ENCODE measurements at places on chromosomes 2 and 18.
A peak's percentile ranks its signal among the peaks of the same experiment; 100 is the strongest.

DNA sequence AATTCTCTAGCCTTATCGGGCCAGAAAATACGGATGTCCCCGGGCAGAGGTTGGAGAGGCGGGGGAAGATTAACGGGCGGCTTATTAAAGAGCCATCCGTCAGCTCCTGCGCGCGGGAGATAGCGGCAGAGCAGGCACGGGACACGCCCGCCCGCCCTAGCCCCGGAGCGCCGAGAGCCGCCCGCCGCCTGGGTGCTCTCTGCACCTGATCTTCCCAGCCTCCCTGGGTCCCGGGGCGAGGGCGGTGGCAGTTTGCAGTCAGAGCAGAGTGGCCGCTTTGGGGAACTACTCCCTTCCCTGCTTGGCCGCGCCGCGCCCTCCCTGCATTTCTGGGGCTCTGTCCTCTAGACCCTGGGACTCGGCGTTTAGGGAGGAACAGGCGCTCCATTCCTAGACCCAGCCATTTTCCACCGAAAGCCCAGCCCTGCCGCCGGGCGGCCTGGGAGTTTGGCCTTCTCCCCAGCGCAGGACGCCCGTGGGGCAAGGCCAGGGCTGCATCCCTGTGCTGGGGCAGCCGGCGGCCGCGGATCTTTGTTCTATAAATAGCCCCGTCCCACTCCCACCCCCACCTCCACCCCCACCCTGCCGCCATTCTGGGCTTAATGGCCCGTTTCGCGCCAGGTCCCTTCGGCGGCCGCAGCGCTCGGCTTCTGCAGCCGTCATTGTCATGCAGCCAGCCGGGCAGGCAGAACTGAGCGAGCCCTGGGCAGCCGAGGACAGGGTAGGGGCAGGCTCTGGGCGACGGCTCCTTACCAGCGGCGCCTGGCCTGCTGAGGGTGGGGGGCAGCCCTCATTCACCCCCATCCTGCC is 6.6 kb downstream of the GAD1 start:
- peak; percentile 59 for DNase-seq

DNA sequence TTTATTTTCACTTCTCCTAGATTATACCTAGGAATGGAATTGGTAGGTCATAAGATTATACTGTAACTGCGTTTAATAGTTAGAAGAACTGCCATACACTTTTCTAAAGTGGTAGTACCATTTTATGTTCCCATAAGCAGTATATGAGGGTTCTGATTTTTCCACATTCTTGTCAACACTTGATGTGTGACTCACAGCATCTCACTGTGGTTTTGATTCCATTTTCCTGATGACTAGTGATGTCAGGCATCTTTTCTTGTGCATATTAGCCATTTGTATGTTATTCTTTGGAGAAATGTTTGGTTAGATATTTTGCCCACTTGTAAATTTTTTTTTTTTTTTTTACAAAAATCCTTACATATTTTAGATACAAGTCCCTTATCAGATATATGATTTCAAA is 2.3 kb downstream of the DCAF17 start:
- no peak for DNase-seq

- no peak for DNase-seq
Observed at GRCh38 chr2:240909216-240909974, 3.3 kb downstream of the CROCC2 start.

- DNase-seq, result no peak
Observed at GRCh38 chr2:191321861-191322662, 76.9 kb downstream of the MYO1B start.

GRCh38 chr18:8468921-8469335 is 140.3 kb upstream of the RAB12 start:
- peak; percentile 50 for DNase-seq

DNA sequence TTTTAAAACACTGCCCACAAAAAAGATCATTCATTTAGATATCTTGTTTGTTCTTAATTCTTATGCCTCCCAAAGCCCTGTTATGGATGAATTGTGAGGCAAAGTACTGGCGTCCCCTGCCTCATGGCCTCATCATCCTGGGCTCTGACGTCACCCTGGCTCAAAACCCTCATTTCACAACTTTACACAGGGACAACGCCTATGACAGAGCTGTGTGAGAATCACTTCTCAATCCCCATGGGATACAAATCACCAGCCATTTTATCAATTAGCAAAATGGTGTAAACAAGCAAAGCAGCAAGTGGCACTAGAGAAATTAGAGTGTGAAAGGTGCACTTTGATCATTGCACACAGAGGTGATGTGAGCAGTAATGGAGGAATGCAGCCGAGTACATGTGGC is 16.6 kb downstream of the FHOD3 start:
- peak; percentile 64 for DNase-seq

DNA sequence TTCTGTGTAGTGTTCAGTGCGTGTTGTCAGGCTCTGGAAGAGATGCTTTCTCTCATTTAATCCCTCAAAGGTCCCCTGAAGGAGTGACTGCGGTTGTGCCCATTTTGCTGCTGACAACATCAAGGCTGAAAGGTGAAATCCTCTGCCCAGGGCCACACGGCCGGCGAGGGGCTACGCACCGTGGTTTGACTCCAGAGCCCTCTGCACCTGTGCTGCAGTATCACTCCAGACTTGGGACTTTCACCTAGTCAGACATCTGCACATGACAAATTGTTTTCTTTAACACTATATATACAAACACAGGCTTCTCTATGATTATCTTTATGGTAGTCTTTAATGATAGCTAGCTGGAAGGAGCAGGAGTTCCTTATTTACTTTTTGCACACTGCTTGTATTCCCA is 90.2 kb downstream of the ARMC9 start:
- no peak for DNase-seq

DNA sequence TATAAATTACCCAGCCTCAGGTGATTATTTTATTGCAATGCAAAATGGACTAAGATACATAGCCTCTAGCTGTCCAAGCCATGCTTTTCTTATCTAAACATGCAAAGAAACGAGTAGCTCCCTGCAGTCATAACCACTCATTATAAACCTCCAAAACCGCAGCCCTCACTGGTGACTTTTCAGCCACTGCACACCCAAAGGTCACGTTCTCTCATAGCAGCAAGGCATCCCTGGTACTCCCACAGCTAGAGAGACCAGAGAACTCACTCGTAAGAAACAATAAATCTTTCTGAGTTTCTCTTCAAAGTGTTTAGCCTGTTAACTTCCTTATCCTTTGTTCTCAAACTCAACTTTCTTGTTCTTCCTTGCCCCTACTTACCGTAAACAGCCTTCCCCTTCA is 28.5 kb upstream of the RALBP1 start:
- no peak for DNase-seq

GRCh38 chr2:42192652-42193566 is 23.8 kb downstream of the EML4 start:
- DNase-seq, result no peak

DNA sequence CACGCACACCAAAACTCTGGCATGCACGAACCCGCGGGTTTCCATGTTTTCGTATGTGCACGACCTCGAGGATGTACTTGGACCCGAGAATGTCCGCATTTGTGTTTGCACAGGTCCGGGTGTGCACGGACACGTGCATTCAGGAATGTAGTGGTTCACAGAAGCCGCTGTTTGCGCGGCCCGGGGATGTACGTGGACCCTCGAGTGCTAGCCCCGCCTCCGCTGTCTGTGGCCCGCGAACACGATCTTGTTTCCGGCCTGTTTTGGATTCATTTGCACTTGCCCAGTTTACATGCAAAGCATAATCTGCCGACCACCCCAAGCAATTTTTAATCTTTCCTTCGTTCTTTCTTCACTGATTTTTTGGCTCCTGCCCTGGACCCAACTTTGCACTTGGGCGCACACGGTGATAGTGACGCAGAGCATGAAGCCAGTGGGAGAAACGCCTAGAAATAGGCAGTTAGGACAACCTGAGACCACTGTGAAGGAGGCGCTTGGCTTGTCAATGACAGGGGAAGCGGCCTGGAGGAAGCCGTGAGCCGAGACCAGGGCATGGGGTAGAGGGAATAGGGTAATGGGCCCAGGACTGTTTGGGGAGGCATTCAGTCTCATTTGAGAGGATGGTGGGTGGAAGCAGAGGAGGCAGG is 45.4 kb upstream of the PTMA start:
- DNase-seq, result peak; percentile 81

DNA sequence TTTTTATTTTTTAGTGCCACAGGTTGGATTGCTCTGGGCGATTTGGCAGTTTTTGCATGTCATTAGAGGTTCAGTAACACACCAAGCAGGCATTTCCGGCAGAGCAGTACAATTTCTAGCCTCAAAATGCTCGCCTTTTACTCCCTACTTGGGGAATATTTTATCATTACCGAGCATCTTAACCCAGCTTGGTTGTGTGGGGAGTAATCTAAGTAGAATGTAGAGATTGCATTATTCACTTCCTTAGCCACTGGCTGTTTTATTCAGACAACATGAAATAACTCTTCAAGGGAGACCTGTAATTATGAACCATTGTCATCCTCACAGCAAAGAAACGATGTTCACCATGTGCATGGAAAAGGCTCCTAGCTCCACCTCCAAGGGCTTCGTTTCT is 13.1 kb downstream of the GRP start:
- DNase-seq, result no peak

- DNase-seq, result no peak
Observed at GRCh38 chr2:152674334-152674733, 42.9 kb downstream of the PRPF40A start.

GRCh38 chr2:134669731-134670669 is 48.8 kb downstream of the TMEM163 start:
- no peak for DNase-seq

GRCh38 chr2:219002395-219003266 is 9.4 kb upstream of the CRYBA2 start:
- DNase-seq, result no peak

DNA sequence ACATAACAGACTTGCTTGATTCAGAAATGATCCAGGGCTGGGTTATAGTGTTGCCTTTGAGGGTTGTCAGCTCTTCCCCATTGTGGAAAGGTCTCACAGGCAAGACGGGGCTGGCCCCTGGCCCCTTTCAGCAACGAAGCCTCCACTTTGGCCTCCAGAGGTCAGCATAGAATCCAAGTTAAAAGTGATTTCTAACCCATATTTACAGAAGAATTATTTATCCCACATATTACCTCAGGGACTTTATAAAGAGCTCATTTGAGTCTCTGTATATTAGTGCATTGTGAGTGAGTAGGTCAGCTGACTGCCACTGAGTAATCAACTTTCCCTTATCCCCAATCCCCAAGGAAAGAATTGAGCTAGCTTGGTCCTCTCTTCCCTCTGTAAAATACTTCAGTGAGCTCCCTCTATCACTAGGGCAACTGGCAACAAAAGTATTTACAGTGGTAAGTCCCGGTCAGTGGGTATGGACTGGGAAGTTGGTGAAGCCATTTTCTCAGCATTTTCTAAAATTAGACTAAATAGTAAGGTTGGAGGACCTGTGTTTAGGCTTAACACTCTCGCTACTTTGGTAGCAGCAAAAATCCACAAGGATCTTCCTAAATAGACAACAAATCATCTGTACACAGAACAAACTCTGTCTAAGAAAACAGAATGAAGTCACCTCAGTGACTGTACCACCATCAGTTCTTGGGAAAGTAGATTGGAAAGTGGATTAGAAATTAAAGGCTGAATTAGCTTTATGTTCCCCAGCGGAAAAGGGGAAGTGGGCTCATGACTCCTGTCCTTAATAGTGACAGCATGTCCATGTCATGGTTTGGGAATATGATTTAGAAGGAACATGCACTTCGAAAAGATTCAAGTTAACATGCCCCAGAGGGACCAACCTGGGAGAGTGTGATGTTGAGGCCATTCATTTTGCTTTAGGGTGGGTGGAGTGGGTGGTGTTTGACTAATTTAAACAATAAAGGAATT is 171.0 kb upstream of the SIX3 start:
- no peak for DNase-seq

DNA sequence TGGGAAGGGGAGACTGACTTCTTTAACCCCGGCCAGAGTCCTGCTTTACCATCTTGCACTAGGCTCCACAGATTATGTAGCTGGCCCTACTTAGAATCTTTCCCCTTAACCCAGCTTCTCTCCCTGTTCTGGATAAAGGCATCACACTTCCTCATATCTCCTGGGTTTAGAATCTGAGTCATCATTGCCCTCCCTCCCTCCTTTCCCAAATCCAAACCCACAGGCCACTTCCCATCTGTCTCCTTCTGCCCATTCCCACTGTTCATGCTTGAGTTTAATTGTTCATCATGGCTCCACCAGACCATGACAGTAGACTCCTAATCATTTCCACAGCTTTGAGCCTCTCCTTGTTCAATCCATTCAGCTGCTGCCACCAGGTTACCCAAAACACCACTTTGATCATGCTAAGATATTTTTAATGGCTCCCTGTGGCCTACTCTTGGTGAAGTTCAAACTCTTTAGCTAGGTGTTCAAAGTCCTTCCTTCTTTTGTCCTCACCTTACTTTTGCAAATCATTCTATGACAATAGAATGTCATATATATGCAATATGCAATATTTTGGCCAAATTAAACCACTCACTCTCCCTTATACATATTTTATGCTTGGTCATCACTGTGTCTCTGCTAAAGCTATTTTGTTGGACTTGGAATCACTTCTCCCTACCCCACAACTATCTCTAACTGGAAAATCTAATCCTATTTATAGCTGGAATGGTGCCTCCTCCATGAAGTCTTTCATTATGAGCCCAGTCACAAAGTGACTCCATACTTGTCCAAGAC is 5.5 kb downstream of the PDE11A start:
- DNase-seq, result no peak

GRCh38 chr18:9561759-9562158 is 52.6 kb downstream of the PPP4R1 start:
- no peak for DNase-seq

DNA sequence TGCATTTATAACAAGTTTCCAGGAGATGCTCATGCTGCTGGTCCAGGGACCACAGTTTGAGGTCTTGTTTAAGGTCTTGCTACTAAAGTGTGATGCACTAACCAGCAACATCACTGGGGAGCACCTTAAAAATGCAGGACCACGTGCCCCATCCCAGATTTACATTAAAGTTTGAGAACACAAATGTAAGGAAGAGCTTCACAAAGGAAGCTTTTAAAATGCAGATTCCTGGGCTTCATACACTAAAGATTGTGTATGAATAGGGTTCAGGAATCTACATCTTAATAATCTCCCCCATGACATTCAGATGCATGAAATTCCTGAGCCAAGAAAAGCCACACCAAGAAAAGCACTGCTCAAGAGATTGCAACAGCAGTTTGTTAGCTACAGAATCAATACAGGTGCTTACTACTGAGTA is 235.3 kb upstream of the TANK start:
- DNase-seq, result no peak

- peak; percentile 62 for DNase-seq
Observed at GRCh38 chr2:219638948-219639755, 11.7 kb downstream of the SLC4A3 start.

DNA sequence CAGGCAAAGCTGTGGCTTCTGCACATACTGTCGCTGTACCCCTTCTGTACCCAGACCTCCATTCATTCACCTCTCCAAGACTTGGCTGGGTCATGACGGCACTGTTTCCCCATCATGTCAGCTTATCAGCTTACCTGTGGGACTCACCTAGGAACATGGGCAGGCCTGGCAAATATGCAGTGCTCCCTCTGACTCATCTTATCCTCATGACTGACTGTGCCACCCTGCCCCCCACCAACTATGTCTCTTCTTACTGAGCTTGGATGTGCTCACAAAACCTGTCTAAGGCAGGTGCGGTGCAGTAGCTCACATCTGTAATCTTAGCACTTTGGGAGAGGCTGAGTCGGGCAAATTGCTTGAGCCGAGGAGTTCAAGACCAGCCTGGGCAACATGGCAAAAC is 152.4 kb downstream of the MGAT5 start:
- no peak for DNase-seq

GRCh38 chr2:43000242-43001054 is 208.1 kb upstream of the HAAO start:
- no peak for DNase-seq

- DNase-seq, result no peak
Observed at GRCh38 chr2:215120401-215120800, 18.0 kb downstream of the ABCA12 start.

Measured in right cardiac atrium (tissue), 5 donors.